ENCODE measurements at places on chromosomes 11 and 22.
A peak's percentile ranks its signal among the peaks of the same experiment; 100 is the strongest.

- no peak for DNase-seq
These were observed 79.6 kb downstream of the BBOX1 start for GRCh38 chr11:27120211-27120610.

DNA sequence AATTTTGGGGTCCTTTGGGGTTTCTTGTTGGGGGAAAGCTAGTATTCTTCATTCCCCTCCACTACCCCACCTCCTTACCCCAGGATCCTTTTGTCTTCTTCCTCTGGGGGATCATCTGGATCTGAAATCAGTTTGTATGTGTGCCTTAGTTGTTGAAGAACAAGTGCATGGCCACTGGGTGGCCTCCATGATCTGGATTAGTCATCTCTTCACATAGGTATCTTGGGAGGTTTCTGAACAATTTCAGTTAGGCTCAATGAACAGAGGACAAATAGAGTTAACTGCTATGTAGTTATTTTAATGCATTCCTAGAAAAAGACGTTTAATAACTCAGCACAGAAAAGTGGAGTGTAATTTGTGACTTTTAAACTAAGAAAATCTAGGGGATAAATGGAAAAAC lies 7.1 kb upstream of the VWA5A start:
- no peak for DNase-seq

DNA sequence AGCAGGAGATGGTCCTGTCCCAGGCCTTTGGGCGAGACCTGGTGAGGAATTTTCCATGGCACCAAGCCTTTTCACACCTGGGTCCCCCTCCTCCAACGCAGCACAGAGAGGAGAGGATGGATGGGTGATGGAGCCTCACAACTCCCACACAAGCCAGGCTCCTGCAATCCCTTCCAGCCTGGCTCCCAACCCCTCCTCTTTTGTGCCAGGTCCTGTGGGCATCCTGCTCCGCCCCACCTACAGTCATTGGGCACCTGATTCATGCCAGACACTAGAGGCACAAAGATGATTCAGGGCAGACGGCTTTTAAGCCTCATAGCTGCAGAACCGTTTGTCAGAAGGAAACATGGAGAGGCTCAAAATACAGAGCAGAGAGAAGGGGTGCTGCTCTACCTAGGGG lies 16.1 kb upstream of the MYRF start:
- no peak for DNase-seq

DNA sequence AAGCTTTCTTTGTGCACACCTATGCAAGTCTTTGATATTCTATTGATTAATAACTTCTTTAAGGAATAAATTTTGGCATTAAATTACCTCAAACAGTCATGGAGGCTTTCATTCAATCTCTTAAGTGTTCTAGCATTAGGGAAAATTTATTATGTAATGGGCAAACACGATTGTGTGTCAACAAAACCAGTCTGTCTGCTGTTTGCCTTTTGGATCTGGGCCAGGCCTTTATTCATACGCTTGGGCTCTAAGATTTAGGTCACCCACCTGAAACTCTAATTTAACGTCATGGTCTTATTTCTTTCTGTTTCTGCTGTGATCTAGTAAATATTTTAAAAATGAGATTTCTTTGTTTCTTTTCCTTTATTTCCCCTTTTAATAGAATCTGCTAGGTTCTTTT lies 1270.6 kb downstream of the LRRC4C start:
- no peak for DNase-seq

DNA sequence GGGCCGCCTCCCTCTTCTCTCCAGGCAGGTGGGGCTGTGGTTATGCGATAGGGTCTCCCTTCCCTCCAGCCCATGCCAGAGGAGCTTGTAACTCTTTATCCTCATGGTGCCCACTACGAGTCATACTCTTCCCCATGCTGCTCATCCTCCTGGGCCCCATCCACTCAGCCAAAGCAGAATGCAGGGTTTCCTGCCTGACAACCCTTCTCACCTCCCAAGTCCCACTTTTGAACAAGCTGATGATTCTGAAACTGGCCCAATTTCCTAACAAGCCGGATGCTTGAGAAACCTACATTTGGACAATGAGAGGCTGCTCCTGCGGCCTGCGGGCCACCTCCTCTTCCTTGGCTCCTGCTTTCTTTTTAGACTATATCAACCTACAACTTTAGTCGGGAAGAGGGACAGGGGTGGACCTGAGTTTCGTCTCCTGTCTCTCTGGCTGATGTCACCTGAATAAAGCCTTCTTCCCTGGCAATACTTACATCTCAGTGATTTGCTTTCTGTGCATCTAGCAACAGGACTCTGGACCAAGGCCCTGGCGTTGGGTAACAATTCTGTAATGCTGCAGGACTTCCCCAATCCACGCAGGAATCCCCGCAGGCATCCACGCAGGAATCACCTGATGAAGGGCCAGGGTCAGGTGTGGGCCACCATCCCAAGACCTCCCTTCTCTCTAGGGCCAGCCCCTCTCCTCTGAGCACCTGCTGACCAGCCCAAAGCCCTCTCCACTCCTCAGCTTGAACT lies 1.5 kb upstream of the NDUFS8 start:
- no peak for DNase-seq

- DNase-seq, result no peak
These were observed 2.1 kb downstream of the PGAP2 start for GRCh38 chr11:3810446-3810845.

GRCh38 chr22:28703436-28703835 lies 23.8 kb upstream of the TTC28 start:
- DNase-seq, result no peak

DNA sequence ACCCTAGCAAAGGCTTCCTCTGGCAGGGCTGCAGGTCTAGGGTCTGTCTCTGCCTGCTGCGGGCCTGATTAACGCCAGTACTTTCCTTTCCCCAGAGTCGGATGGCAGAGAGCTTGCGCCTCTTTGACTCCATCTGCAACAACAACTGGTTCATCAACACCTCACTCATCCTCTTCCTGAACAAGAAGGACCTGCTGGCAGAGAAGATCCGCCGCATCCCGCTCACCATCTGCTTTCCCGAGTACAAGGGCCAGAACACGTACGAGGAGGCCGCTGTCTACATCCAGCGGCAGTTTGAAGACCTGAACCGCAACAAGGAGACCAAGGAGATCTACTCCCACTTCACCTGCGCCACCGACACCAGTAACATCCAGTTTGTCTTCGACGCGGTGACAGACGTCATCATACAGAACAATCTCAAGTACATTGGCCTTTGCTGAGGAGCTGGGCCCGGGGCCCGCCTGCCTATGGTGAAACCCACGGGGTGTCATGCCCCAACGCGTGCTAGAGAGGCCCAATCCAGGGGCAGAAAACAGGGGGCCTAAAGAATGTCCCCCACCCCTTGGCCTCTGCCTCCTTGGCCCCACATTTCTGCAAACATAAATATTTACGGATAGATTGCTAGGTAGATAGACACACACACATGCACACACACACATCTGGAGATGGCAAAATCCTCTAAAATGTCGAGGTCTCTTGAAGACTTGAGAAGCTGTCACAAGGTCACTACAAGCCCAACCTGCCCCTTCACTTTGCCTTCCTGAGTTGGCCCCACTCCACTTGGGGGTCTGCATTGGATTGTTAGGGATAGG lies 18.6 kb downstream of the RSPH14 start:
- DNase-seq, result no peak

- DNase-seq, result no peak
These were observed 9.5 kb downstream of the ALDH3B2 start for GRCh38 chr11:67664696-67665540.

DNA sequence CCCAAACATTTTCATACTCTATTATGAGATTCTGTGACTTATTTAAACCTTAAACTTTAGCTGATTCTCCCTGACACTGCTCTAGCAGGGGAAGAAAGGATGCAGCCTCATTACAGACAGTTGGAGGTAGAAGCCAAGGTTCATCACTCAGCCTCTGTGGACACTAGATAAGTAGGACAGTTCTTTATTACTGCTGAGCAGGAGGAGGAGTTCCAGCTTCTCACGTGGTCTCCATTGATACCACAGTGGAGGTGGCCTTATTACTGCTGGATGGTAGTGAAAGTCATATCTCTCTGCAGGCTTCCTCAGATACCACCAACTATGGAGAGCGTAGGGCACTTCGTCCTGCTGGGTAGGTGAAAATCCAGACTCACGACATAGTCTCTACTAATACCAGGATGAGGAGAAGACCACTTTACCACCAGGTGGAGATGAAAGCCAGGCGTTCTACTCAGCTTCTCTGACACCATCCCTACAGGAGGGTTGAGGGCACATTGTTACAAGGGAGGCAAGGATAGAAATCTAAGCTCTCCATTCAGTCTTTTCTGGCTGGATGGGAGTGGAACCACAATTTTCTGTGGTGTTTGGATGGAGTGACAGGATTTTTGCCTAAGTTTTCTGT lies 13.1 kb upstream of the ANGPTL5 start:
- DNase-seq, result no peak

- no peak for DNase-seq
These were observed 25.7 kb downstream of the USP28 start for GRCh38 chr11:113849713-113850112.

DNA sequence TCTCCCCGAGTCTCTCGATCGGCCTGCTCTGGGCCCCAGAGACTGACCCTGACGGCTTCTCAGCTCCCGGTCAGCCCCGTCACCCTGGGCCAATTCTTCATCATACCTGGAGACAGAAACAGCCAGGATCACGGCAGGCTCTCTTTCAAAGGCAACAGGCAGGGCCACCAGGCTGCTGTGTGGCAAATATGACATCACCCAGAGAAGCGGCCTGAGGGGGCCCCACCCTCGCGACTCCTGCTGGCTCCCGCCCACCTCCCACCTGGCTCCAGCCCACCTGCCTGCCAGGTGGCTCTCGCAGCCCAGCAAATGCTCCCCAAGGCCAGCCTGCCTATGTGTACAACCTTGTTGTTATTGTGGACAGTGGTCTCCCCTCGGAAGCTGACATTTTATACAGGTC lies 24.9 kb upstream of the PACSIN2 start:
- DNase-seq, result no peak

GRCh38 chr11:118715837-118716260 lies 36.4 kb upstream of the TREH start:
- no peak for DNase-seq

DNA sequence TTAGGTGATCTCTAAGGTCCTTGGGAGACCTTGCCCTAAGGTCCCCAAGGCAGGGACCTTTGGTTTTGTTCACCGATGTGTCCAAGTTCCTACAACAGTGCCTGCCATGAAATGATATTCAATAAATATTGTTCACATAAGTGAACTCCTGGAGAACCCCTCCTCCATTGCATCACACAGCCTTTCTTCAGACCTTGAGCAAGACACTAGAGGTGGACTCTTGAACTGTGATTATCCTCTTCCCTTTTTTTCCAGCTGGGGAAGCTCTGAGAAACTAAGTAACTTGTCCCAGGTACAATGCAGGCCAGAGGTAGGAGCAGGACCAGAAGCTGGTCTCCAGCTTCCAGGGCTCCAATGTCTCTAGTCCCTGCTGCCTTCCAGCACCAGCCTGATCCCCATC lies 76.6 kb upstream of the LMO1 start:
- no peak for DNase-seq

DNA sequence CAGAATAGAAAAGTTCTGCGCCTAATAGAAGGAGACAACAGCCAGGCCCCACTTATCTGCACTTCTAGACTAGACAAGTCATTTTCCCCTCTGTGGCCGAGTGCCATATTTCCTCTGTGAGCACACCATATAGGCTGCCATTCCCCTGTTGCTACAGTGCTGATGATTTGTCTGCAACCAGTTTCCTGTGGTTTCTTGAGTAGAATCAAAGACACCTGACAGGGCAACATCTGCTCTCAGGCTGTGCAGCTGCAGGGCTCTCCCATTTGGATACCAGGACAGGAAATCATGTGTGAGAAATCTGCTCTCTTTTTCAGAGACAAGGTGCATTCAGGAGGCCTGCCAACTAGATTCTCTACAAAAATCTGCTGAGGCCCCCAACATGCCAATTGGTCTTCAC lies 879.3 kb downstream of the DLG2 start:
- no peak for DNase-seq

DNA sequence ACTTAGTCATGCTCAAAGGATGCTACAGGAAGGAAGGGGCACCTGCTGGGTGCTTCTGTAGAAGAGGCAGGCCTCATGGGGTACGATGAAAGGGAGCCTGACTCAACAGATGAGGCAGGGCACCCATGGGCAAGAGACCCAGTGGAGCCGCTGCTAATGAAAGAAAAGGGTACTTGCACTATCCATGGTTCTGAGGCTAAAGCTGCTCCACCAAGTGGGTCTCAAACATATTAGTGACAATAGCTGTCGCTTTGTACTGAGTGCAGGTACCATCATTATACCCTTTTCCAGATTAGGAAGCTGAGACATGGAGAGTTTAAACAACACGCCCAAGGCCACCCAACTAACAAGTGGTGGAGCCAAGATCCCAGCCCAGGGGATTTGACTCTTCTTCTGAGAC lies 127.5 kb upstream of the SERPIND1 start:
- no peak for DNase-seq

DNA sequence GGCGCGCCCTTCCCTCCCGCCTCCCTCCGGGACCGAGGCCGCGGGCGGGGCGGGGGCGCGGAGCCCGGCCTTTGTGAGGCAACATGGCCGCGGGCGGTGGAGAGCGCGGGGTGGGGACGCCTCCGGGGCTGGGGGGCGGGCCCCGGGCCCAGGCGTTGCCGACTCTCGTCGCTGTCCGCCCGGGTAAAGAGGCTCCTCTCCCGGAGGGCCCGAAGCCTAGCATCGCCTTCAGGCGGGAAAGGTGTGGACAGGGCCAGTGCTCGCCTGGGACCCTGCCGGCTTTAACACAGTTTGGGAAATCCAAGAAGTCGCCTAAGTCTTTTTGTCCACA lies 369 bp downstream of the DGCR8 start:
- DNase-seq, result peak; percentile 71

DNA sequence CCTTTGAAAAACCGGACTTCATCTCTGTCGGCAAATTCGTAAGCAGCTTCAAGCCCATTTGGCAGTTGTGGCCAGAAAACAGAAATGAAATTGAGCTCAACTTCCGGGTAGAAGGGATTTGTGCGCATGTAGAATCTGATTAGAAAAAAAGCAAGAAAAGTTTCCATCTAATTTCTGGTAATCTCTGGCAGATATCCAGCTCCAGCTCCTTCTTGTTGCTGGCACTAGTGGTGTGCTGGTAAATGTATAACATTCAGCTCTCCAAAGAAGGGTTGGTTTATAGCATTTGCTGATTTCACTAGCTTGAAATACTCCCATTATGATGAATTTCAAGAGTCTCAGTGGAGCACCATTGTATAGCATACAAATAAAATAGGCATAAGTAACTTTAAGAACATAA lies 5.4 kb downstream of the MMP1 start:
- DNase-seq, result no peak

DNA sequence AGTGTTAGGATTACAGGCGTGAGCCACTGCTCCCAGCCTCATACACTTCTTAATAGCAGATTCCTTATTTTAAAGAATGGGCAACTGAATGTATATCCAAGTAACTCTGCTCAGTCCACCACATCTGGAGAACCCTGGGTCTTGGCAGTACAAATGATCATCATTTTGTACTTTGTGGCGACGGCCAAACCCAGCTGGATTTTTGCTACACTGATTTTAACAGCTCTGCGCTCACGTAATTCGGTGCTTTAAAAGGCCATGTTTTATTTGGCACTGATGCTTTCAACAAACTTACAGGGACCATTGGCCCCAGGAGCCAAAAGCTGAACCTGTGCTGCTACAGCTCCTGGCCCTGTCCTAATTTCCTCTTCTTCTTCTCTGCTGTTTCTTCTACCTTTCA lies 60.8 kb upstream of the PDE3B start:
- DNase-seq, result no peak

All from mesothelial cell of epicardium (in vitro differentiated cells).